ENCODE measurements at places on chromosomes 5 and 9.
A peak's percentile ranks its signal among the peaks of the same experiment; 100 is the strongest.

GRCh38 chr9:136544964-136545691 is 720 bp downstream of the NOTCH1 start:
- DNase-seq: peak; percentile 52

- no peak for DNase-seq
Observed at GRCh38 chr9:133499132-133499891, 20.4 kb upstream of the SLC2A6 start.

- DNase-seq: peak; percentile 62
Observed at GRCh38 chr9:37302277-37302676, 120.2 kb upstream of the GRHPR start.

DNA sequence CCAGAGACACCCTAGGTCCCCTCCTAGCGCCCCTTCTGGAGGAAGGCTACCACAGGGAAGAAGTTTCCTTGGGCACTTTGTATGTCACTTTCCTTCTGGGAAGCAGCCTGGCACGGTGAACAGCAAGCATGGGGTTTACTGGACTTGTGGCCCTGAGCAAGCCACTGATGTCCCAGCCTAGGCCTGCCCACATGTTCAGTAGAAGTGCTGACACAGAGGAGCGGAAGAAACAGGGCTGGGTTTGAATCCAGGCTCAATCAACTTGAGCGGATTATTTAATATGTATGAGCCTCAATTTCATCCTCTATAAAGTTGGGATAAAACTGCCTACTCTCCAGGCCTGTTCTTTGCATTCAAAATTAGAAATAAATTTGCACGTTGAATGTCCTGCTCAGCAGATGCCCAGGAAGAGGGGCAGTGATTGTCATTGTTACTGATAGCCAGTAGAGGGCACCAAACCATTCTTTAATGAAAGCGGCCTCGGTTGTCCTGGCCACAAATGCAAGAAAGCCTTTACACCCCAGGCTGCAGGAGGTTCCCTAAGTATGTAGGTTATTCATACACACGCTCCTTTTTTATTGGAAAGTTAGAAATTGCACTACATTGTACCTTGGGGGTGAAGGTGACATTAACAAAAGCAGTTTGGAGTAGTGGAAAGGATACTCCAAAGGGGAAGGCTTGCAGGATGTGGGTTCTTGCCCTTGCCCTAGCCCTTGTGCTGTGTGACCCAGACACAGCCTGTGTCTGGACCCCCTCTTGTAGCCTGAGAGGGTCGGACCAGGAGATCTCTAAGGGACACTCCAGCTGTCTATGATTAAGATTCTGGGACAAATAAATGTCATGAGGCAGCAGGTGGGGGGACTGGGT is 13.4 kb upstream of the XPA start:
- DNase-seq: peak; percentile 88

DNA sequence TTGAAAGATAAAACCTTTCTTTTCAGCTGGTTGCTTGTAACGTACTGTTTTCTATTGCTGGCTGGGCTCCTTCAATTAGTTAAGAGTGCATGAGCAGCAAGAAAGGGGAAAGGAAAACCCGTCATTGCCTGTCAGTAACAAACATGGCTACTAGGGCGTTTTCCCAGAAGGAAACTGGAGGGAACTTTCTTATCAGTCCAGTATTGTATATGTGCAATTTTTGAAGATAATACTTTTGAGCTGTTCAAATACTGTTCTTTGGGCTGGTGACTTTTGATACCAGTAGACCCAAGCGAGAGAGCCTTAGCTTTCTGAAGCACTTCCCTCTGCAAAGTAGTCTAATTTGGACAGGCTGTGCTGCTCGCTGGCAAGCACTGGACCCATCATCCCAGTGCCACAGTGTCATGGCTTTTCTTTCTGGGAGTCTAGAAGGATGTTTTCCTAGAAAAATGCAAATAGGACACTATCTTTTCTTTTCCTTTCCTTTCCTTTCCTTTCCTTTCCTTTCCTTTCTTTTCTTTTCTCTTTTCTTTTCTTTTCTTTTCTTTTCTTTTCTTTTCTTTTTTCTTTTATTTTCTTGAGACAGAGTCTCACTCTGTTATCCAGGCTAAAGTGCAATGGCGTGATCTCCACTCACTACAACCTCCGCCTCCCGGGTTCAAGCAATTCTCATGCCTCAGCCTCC is 149.9 kb upstream of the SMIM23 start:
- DNase-seq: peak; percentile 47

DNA sequence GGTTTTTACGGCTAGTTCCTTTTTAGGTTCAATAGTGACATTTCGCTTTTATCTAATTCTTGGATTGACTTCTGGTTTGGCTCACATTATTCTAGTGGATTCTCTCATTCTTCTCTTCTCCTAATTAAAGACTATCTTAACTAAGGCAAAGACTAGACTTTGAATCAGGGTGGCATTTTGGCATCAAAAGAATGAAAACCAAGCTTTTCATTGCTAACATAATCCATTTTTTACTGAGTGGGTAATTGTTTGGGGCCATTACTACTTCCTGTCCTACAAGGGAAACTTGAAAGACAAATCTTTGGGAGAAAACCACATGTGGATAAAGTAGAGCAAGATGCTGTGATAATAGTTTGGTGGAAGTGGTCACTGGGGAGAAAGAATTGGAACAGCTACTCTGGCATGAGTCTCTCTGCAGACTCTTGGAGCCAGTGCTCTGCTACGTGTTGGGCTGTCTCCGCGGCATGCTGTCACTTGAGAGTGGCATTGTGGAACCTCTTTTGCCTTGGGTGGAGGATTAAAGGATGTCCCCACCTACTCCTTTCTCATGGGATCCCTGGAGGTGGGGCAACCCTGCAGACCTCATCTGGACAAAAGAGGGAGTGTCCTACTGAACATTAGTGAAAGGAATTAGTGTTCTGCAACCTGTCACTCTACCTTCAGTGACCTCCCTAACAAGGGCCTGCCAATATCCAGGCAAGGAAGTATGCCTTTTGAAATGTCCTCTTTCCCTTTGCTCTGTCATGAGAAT is 280.4 kb downstream of the PSAT1 start:
- DNase-seq: no peak

GRCh38 chr5:80239680-80240367 is 16.0 kb downstream of the SERINC5 start:
- DNase-seq: no peak

- DNase-seq: no peak
Observed at GRCh38 chr9:105877721-105878120, 183.4 kb downstream of the TMEM38B start.

- no peak for DNase-seq
Observed at GRCh38 chr9:18007621-18008020, 428.8 kb downstream of the SH3GL2 start.

GRCh38 chr5:54516051-54516655 is 1.4 kb upstream of the SNX18 start:
- DNase-seq: no peak

GRCh38 chr9:123269281-123269680 is 895 bp upstream of the STRBP start:
- no peak for DNase-seq

GRCh38 chr9:34158362-34158869 is 20.4 kb upstream of the UBAP1 start:
- peak; percentile 63 for DNase-seq

DNA sequence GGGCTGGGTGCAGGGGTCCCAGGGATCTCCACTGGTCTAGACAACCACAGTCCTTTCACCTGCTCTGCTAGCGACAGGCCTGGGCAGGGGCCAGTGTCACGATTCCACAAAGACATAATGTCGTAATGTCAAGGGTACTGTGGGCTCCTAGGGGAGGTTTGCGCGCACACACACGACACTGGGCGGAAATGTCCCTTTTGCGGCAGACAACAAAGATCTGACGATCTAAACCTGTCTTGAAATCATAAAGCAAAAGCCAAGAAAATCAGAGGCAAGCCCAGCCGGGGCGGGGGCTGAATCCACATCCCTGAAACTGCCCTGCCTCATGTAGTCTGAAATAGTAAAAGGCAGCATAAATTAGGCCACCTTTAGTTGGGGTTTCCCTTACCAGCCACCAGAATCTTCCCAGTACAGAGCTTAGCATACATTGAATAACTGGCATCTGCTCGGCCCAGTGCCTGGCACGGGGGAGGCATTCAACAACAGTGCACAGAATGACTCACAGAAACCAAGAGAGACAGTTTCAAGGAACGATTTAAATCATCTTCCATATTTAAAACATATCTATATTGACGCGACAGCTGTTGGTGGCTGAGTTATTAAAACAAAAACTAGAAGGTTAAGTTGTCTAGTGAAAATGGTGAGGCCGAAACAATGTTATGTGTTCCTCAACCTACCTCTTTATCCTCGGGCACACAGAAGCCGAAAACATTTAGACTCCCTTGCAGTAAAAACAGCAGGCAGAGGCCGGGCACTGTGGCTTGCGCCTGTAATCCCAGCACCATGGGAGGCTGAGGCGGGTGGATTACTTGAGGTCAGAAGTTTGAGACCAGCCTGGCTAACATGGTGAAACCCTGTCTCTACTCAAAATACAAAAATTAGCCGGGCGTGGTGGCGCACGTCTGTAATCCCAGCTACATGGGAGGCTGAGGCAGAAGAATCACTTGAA is 151.0 kb downstream of the MYO10 start:
- no peak for DNase-seq

GRCh38 chr5:143693651-143694252 is 118.2 kb upstream of the HMHB1 start:
- DNase-seq: no peak
